ENCODE measurements at places on chromosomes 11 and 22.

DNA sequence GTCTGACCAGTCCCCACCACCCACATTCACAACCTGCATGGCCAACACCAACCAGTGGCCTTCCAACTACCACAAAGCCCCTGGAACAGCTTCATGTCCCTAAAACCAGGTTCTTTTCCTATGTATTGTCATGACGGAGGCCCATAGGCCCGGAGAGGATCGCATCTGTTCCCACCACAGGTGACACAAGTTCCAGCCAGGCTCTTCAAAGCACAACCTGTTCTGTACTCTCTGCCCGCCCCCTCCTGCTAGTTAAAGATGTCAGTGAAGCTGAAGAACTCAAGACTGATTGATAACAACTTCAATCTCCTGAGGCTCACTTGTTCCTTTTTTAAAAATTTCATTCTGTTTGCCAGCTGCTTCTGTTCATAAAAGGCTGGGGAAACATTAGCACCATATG lies 121.1 kb upstream of the GUCY1A2 start:
- no peak for DNase-seq

- no peak for DNase-seq
These were observed 45.2 kb upstream of the MYO18B start for GRCh38 chr22:25696763-25697162.

DNA sequence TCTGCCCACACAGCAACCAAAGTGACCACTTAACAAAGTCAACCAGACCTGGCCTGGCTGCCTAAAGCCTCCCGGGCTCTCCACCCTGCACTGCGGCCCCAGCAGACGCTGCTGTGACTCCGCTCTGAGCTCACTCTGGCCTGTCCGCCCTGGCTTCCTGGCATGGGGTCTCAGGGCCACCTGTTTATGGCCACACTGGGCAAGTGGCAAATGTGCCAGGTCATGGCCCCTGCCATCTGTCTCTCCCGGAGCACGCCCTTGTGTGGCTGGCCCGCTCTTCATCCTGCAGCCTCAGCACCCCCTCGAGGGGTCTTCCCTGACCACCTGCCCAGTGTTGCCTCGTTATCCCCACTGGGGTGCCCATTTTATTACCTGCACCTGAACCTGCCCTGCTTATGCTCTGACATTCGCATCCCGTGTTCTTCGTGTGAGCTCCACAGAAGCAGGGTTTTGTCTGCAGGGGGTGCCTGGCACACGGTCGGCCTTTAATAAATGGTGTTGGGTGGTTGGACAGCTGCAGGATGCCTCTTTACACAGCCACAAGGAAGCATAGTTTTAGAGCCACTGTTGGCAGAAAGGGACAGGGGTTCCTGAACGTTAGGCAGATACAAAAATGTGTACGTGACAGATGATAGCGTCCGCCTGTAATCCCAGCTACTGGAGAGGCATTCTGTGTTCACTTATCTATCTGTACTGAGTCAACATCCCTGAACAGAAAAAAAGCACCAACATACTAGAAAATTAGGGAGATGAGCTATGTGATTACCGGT lies 785.6 kb downstream of the TBC1D22A start:
- no peak for DNase-seq

GRCh38 chr22:26974914-26975803 lies 317.8 kb downstream of the MIAT start:
- DNase-seq: peak; percentile 47

DNA sequence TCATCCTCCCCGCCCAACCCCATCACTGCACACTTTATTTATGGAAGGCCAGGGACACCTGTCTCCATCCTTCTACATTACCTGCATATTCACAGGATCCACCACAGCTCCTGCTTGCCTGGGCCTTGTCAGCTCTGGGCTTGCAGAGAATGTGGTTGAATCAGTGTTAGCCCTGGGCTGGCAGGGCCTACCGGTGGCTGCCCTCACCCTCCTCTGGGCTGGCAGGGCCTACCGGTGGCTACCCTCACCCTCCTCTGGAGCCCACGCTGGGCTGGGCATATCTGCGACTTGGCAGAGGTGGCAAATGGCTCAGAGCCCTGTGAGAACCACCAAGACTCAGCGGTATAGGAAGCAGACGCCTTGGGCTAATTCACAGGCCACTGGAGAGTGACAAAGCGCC lies 300.9 kb downstream of the NTM start:
- no peak for DNase-seq

- DNase-seq: no peak
These were observed 31.2 kb upstream of the B3GAT1 start for GRCh38 chr11:134443246-134443645.

- no peak for DNase-seq
These were observed 940 bp upstream of the TNKS1BP1 start for GRCh38 chr11:57325735-57326048.

GRCh38 chr11:96084610-96085318 lies 160.9 kb upstream of the MTMR2 start:
- DNase-seq: no peak

DNA sequence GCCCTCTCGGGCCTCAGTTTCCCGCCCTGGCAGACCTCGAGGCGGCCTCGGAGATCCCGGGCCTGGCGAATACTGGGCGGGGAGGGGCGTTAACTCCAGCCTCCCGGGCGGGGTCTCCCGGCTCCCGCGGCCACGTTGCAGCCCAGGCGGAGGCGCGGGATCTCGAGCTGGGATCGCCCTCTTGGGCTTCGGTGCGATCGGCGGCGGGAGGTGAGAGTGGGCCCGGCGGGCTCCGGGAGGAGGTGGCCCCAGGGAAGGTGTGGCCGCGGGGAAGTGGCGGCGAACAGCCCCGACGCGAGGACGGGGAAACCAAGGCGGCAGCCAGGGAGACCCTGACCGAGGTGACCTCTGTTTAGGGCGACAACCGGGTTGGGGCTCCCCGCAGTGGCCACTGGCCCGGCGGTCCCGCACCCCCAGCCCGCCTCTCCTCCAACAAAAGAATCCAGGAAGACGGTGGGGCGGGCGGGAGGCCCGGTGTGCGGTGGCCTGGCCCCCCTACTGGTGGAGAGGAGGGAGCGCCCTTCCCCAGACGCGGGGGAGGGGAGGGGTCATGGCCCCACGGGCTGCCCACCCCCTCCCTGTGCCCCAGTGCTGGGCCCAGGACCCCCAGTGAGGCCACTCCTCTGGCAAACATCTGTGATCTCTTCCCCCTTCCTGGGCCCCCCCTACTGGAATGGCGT lies at the start of gene PHETA2:
Gene PHETA2, plus strand, starts transcription at position 117 of the 680 bp plus-strand sequence. CDS start 3,046 bp downstream, outside the sequence.
- peak; percentile 65 for DNase-seq

DNA sequence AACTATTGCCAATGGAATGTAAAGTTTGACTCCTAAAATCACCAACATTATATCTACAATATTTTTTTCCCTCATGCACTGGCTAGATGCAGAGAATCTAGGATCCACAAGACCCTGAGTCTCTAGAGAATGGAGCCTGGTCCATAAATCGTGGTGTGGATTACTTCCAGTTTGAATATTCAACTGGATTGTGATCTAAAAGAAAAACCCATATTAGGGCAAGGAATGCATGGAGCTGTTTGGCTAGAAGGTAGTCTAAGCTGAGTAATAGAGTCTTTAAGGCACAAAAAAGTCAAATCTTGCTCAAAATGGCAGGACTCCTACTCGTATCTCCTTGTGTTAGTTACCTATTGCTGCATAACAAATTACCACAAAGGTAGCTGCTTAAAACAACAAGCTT lies 9.4 kb upstream of the MS4A5 start:
- no peak for DNase-seq

DNA sequence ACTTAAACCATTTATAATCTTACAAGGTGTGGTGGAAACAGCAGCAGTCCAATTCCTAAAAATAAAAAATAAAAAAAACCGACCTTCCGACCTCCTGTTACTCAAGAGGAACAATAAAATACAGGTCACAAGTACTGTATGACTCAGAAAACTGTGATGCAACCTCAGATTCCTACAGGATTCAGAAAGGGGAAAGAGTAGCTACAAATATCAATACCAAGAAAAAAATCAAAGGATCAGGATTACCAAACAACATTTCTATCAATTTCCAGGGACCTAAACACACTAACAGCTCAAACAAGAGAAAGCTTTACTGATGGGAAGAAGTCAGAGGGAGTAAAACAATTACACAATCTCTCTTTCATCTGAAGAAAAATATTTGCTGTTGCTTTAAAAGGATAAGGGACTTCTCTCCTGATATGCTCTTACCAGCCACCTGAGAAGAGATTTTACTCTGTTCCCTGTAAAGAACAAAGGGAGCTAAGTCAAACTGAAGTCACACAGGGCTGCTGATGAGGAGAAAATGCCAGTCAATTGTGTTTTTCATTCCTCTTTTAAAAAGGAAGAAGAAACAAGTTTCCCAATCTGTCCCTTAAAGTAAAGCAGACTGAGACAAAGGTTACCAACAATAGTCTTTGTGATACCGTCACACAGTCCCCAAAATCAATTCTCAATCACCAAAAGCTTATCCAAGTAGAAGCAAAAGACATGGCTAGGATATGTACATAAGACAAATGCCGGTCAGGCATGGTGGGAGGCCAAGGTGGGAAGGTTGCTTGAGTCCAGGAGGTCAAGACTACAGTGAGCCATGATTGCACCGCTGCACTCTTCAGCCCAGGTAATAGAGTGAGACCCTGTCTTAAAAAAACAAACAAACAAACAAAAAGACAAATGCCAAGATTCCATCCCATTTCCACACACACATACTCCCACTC lies 39.3 kb downstream of the AMBRA1 start:
- DNase-seq: no peak

DNA sequence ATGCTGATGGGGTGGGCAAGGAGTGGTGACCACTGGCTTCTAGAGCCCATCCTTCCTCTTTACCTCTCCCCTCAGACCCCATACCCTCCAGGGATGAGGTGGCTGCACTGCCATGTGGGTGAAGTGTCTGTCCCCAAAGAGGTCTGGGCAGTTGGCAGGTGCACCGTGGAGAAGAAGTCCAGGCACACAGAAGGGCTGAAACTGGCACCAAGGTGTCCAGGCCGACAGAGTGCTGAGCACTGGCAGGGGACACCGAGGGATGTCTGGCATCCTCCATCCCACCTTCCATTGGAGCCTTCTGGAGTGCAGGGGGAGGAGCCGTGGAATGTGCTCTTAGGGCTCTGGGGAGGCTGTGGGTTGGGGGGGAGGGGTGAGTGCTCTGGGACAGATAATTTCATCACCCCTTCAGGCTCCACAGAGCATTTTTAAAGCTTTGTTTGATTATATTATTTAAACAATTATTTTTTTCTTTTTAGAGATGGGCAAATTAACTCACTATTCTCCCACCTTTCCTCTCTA lies 37.9 kb downstream of the PKNOX2 start:
- no peak for DNase-seq

GRCh38 chr22:19536564-19536963 lies 12.4 kb upstream of the CLDN5 start:
- DNase-seq: no peak

- no peak for DNase-seq
These were observed 6.6 kb upstream of the MS4A18 start for GRCh38 chr11:60717956-60718355.

DNA sequence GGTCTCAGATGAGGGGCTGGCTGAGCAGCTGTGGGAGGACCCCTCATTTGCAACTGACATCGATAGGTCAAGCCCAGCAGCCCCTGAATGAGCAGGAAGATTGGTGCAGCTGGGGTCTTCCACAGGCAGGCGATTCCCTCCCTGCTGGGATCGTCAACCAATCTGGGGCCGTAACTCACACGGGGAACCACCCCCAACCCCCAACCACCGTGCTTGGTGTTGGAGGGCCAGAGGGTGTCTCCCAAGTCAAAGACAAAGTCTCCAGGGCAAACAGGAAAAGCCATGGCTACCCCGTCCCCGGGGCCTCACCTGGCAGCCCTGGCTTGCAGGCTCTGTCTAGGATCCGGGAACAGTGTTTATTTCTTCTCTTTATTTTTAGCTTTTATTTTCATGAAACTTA lies 26.9 kb upstream of the SCUBE1 start:
- peak; percentile 54 for DNase-seq

DNA sequence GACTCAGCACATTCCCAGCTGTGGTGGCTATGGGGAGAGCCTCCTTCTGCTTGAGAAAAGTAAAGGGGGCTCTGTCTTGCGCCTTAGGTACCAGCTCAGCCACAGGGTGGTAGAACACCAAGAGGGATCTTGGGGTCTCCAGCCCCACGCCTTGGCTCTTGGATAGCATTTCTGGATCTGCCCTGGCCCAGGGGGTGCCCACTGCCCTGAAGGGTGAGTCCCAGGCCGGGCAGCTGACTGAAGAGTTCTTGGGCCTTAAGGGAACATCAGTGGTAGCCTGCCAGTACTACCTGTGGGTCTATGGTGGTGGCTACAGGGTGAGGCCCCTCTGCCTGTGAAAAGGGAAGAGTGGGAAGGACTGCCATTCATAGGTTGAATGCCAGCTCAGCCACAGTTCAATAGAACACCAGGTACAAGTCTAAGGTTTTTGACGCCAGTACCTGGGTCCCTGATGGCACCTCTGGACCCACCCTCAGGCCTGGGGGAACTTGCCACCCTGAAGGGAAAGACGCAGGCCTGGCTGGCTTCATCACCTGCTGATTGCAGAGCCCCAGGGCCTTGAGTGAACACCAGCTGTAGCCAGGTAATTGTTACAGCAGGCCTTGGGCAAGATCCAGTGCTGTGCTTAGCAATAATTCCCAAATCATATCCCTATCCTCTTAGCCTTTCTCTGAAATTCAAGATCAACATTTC lies 3.9 kb downstream of the CWF19L2 start:
- no peak for DNase-seq

GRCh38 chr11:5380740-5381342 lies 2.8 kb upstream of the OR51M1 start:
- DNase-seq: peak; percentile 74

- DNase-seq: no peak
These were observed 317.7 kb downstream of the OPCML start for GRCh38 chr11:133214646-133215045.

DNA sequence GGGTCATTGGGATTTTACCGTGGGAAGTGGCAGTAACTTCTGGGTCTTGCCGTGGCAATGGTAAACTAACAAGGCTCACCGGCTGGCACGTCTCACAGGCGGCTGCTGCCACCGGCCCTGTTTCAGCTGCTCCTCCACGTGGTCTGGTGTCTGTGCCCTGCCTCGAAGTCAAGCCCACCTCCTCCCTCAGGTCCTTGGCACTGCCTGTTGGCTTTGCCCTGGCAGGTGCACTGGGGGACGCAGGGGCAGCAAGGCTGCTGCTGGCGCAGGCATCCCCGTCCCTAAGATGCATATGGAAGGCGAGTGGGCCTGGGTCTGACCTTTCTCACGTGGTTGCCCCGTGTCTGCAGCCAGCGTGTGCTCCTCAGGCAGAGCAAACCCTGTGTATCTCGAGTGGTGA lies 783.6 kb downstream of the BRD1 start:
- no peak for DNase-seq

DNA sequence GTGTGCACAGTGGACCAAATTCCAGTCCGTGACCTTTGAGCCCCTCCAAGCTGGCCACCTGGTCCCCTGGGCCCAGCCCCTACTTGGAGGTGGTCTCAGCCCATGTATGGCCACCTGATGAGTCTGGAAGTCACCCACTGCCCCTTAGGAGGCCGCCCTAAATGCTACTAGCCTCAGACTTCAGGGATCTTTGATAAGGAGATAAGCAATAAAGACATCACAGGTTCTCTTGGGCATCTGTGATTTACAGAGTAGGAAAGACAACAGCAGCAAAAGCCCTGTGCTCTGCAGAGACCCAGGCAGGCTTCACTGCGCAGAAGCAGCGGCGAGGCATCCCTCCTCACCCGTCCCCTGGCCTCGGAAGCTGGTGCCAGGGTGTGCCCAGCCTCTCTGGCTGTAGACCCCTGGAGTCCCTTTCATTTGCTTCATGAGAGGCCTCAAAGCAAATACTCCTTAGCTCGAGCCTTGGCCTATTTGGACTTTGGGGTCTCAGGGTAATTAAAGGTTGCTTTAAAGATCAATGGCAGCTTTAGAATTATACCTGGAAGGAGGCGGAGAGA lies 360.1 kb downstream of the TBC1D22A start:
- DNase-seq: no peak
